ENCODE measurements at places on chromosomes 2 and 18. TPM values are rescaled to one million over a fixed set of nuclear protein-coding genes. Genes with fewer than 3 reads are reported as not detected.

GRCh38 chr2:28358668-28359201, 33.9 kb upstream of the FOSL2 start:
- no peak for DNase-seq
- H3K4me1 ChIP-seq = peaks cover 60% of the 10 kb centered on the region
- H3K27ac ChIP-seq = peak overlapping the region; percentile 67
- H3K27me3 ChIP-seq = no peaks in the 10 kb centered on the region
- peak overlapping the region; percentile 25 for H3K4me3 ChIP-seq

DNA sequence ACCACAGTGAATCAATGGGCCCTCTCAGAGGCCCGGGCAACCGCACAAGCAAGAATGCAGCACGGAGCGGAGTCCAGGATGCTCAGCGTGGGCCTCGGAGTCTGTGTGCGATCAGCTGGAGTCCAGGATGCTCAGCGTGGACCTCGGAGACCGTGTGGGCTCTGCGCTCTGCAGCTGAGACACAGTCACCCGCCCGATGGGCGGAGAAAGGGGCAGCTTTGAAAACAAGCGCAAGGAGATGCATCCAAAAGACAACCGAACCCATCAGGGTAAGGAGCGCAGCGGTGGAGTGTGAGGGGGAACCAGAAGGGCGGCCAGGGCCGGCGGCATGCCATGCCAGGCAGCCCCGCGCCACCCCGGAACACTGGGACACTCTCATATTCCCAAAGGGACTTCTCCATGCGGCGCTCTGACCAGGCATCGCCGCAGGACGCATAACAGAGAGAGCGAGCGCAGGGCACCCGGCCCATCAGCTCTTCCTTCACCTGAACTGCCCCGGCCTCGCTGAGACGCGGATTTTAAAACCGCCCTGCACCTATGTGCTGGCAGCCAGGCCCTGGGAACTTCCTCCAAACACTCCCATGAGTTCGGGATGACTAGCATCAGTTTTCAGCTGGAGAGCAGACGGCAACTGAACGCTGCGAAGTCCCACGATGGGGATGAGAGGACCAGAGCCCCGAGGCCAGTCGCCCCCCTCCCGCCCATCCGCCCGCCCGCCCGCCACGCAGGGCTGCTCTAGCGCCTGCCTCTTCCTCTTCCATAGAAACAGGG, 44.7 kb downstream of the MC5R start:
- peaks cover 4% of the 10 kb centered on the region for H3K27me3 ChIP-seq
- H3K27ac ChIP-seq = no peak overlapping the region
- H3K36me3 ChIP-seq = no peaks in the 10 kb centered on the region

GRCh38 chr2:169080250-169081069, 11.1 kb downstream of the DHRS9 start:
- no peak overlapping the region for H3K4me3 ChIP-seq
- no peak for DNase-seq
- H3K27ac ChIP-seq = no peak overlapping the region
- no peaks in the 10 kb centered on the region for H3K4me1 ChIP-seq
- H3K27me3 ChIP-seq = no peaks in the 10 kb centered on the region
- no peaks in the 10 kb centered on the region for H3K36me3 ChIP-seq

GRCh38 chr2:5729416-5729815, 37.2 kb downstream of the SOX11 start:
- no peaks in the 10 kb centered on the region for H3K27me3 ChIP-seq
- H3K4me1 ChIP-seq = no peaks in the 10 kb centered on the region
- H3K27ac ChIP-seq = no peak overlapping the region
- no peak for DNase-seq
- H3K4me3 ChIP-seq = no peak overlapping the region

DNA sequence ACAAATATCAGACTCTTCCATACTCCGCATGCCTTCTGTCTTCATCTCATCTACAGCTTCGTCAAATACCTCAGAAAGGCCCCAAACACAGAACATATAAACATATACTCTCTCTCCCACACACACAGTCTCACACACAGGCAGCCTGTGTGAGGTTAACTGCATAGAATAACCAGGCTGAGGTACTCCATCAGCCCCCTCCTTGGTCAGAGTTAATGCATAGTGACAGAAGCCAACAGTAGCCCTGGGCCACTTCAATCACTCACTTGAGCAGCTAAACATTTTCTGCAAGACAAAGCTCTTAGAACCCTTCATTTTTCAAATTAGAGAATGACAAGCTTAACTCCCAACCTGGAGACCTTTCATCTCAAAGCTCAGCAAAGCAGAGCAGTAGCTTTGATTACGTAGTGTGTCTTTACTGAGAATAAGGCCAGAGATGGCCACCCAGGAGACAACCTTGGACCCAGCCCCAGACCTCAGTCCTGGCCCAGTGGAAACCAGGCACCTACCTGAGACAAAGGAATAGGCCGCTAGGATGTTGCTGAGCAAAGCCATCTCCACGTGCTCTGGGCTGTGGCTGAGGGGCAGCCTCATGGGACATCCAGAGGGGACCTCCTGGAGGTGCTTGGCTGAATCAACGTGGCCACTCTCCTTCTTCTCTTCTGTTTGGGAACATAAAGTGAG, 43.0 kb downstream of the EVA1A start:
- no peaks in the 10 kb centered on the region for H3K27me3 ChIP-seq
- no peak overlapping the region for H3K4me3 ChIP-seq
- H3K27ac ChIP-seq = no peak overlapping the region
- H3K36me3 ChIP-seq = no peaks in the 10 kb centered on the region
- DNase-seq = no peak

DNA sequence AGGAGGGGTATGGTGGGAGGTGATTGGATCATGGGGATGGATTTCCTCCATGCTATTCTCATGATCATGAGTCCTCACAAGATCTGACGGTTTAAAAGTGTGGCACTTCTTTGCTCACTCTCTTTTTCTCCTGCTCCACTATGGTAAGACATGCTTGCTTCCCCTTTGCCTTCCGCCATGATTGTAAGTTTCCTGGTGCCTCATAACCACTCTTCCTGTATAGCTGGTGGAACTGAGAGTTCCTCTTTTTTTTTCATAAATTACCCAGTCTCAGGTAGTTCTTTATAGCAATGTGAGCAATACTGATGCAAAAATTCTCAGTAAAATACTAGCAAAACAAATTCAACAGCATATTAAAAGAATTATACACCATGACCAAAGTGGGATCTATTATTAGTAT, 728.5 kb upstream of the SLC8A1 start:
- no peaks in the 10 kb centered on the region for H3K4me1 ChIP-seq
- no peak for DNase-seq
- no peaks in the 10 kb centered on the region for H3K36me3 ChIP-seq
- no peaks in the 10 kb centered on the region for H3K27me3 ChIP-seq
- H3K27ac ChIP-seq = no peak overlapping the region
- H3K4me3 ChIP-seq = no peak overlapping the region

- no peaks in the 10 kb centered on the region for H3K36me3 ChIP-seq
- peak overlapping the region; percentile 99 for H3K4me3 ChIP-seq
- peaks cover 52% of the 10 kb centered on the region for H3K4me1 ChIP-seq
- no peaks in the 10 kb centered on the region for H3K27me3 ChIP-seq
These were observed 335 bp downstream of the TRAK2 start for GRCh38 chr2:201450954-201451291.

- no peaks in the 10 kb centered on the region for H3K36me3 ChIP-seq
- no peak overlapping the region for H3K4me3 ChIP-seq
- no peaks in the 10 kb centered on the region for H3K27me3 ChIP-seq
- DNase-seq = no peak
These were observed 54.3 kb upstream of the RGPD4 start for GRCh38 chr2:107772353-107772752.

DNA sequence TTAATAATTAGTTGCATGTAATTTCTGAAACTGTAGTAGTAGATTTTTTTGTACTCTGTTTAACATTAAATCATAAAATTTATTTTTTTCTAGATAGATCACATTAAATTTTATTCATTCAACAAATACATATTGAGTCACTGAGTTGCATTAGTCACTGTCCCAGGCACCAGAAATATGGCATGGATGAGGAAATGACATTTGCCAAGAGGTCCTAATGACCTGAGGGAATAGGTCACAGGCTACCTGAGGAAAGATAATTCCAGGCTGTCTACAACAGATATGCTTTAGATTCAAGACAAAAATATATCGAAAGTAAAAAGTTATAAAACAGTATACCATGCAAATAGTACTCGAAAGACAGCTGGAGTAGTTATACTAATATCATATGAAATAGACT, 852.4 kb upstream of the ACVR2A start:
- no peak overlapping the region for H3K4me3 ChIP-seq
- no peaks in the 10 kb centered on the region for H3K4me1 ChIP-seq
- no peak for DNase-seq
- H3K27me3 ChIP-seq = no peaks in the 10 kb centered on the region
- no peak overlapping the region for H3K27ac ChIP-seq

DNA sequence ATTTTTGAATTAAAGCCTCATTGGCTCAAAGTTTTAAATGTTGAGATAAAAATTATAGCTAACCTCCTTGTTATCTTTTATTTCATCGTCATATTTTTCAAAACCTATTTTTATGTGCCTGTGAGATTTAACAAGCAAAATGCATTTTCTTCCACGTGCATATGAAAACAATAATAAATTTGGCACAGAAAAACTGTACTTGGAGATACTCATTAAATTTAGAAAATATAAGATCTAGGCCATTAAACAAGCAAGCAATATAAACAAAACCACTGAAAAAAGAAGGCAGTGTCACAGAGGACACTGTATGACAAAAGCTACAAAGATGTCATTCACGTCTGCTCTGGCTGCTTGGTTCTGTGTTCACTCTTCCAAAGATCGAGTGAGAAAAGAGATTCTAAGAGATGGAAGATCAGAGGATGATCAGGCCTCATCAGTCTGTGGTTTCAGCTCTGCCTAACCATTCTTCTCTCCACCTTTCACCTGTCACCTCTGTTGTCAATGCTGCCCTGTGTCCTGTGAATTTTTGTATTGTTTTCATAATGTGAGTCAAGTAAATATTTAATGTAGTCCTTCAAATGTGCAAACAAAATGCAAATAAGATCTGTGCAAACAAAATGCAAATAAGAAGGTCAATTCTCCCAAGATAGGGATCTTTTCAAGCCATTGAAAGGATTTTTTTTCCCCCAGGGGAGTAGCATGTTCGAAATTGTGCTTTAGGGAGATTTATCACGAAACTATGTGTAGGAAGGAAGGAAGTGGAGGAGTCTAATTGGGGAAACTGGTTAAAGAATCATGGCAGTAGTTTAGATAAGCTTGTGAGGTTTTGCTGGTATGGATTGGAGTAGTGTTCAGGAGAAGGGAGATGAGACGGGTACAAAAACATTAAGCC, 138.7 kb upstream of the RBMS1 start:
- H3K27me3 ChIP-seq = no peaks in the 10 kb centered on the region
- no peak overlapping the region for H3K4me3 ChIP-seq
- no peak overlapping the region for H3K27ac ChIP-seq
- H3K36me3 ChIP-seq = no peaks in the 10 kb centered on the region

Gene UGT1A10
- total RNA-seq = not detected

Gene IL1R1
- 3.7 TPM for total RNA-seq

Gene CEP76
- total RNA-seq = 11.3 TPM

Gene UGT1A4
- not detected for total RNA-seq

Gene CHRND
- total RNA-seq = not detected

Gene CPS1
- 2.3 TPM for total RNA-seq

Gene ARHGEF4
- total RNA-seq = 0.51 TPM
